Left hindlimb (tissue), 1 donor: ENCODE measurements at places on chromosomes 1 and 21.

DNA sequence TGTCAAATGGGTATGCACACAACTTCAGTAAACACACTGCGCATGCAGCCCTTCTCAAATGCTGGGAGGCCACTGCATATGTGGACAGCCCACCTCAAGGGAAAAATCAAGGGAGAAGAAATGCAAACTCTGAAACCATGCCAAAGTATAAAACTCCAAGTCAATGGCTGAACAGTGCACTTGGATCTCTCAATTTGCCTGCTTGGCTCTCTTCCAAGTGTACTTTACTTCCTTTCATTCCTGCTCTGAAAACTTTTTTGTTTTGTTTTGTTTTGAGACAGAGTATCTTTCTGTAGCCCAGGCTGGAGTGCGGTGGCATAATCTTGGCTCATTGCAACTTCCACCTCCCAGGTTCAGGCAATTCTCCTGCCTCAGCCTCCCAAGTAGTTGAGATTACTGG lies 18.8 kb upstream of the COP1 start:
- no peak for DNase-seq

DNA sequence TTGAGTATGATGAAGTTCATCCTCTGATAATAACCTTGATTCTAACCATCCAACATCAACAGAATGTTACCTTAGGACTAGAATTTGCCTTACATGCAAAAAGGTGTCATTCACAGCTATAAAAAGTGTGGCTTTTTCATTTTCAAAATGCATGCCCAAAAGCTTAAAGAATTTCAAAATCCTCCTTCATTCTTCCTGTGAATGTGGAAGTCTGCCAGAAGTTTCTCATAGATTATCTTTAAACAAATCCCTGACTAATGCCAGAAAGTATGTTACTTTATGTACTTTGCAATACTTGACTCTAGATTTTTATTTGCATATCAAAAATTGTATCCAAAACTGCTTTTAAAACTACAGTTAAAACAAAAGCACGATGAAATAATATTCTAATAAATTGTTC lies 270.6 kb upstream of the ZRANB2 start:
- no peak for DNase-seq

DNA sequence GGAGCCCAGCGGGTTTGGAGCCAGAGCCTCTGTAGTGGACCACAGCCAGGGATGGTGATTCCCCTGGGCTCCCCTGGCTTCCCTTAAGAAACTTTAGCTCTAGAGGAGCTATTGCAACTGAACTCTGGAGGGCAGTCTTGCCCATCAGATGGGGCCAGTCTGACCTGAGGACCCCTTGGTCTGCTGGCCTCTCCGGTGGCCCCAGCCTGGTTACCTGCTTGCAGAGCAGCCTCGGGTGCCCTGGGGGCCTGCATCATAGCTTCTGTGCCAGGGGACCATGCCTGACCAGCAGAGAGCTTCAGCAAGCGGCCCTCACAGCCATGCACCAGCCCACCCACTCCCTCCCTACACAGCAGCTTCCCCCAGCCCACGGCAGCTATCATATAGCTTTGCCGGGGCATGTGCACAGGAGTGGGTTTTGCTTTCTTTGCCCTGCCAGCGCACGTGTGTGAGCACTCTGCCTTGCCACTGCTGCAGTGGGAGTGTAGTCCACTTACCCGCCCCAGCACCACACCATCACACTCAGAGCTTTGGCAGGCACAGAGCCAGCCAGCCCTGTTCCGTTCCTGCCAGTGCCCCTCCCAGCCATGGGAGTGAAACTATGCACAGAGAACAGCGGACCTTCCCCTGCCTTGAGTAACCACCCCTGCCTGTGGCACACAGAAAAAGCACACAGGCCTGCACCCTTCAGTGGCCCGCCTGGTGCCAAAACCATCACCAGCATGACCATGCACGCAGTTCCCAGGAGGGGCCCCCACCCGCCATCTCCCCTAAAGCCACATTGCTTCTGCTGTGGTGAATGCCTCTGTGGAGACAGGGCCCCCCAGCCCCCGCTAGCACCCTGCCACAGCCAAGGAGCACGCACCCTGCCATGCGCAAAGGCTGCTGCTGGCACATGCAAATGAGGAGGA lies 442.9 kb upstream of the NEGR1 start:
- DNase-seq, result no peak

DNA sequence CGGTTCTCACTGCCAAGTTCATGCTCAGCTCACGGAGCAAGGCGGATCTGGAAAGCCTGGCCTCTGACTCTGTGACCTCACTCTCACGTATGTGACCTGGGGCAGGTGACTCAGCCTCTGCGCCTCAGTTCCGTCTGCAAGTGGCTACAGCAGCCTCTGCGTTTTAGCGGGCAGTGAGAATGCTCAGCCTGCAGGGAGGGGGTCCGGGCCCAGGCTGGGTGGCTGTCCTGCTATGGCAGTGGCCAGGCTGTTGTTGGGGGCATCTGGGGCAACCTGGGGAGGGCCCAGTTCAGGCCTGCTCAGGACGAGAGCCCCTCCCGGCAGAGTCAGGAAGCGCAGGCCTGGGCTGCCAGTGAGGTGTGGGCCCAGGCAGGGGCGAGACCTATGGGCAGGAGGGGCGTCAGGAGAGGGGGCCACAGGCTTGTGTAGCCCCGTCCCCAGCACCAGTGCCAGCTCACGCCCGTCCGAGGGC lies 27.9 kb downstream of the ARHGEF16 start:
- no peak for DNase-seq

GRCh38 chr1:85464497-85465098 lies 361 bp downstream of the DDAH1 start:
- peak; percentile 83 for DNase-seq
